ENCODE measurements at places on chromosomes 11 and 22.

GRCh38 chr11:1445741-1446445 lies 40.7 kb downstream of the MOB2 start:
- DNase-seq: no peak

- DNase-seq: no peak
Observed at GRCh38 chr11:120717042-120717441, 205.5 kb downstream of the GRIK4 start.

- no peak for DNase-seq
Observed at GRCh38 chr11:45654231-45655011, 11.0 kb downstream of the CHST1 start.

DNA sequence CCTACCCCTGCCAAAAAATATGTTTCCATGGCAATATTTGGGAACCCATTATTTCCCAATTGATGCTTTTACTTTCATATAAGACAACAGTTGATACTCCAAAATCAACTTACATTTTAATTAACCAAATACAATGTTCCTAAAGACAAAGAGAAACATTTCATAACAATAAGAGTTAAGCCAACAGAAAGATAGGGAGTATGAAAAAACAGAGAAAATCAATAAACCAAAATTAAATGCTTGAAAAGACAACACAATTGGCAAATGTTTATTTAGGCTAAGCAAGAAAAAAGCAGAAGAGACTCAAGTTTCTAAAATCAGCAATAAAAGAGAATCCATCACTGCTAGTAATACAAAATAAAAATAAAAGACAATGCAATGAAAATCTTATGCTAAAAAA lies 123.1 kb upstream of the VPREB1 start:
- DNase-seq: no peak

GRCh38 chr11:97502201-97502600 lies 1112.4 kb downstream of the JRKL start:
- no peak for DNase-seq

- DNase-seq: no peak
Observed at GRCh38 chr11:133115099-133115498, 417.2 kb downstream of the OPCML start.

DNA sequence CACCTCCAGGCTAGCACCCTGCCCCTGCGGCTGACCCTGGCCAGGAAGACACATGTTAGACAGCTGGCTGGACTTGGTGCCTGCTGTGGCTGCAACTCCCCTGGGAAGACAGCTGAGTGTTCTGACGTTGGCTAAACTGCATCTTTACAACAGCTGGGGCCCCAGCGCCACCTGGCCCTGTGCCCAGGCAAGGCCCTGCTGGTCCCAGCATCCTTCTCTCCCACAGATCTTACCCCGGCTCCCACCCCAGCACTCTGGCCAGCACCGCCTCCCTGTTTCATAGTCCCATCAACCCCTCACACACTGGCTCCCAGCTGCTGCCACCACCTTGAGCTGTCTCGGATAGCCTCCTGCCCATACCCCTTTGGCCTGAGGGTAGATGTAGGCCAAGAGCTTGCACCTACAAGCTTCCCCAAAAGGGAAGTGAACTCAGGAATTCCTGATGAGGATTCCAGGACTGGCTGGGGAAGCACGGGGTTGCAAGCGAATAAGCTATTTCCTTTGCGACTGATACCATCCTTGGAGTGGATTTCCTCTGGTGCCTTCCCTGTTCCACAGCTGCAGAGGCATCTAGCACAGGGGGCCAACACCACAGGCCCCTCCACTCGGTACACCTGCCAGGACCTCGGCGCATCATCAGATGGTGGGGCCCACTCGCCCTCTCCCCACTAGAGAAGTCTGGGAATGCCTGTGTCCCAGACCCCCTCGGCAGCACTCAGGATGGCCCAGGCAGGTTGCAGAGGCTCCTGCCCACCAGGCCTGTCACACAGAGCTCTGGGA lies 28.5 kb downstream of the RSPH14 start:
- no peak for DNase-seq

- DNase-seq: no peak
Observed at GRCh38 chr11:20193307-20193706, 33.0 kb upstream of the DBX1 start.

GRCh38 chr11:122173587-122173986 lies 57.6 kb upstream of the BLID start:
- no peak for DNase-seq

GRCh38 chr11:117977029-117977428 lies 9.2 kb upstream of the IL10RA start:
- peak; percentile 54 for DNase-seq

DNA sequence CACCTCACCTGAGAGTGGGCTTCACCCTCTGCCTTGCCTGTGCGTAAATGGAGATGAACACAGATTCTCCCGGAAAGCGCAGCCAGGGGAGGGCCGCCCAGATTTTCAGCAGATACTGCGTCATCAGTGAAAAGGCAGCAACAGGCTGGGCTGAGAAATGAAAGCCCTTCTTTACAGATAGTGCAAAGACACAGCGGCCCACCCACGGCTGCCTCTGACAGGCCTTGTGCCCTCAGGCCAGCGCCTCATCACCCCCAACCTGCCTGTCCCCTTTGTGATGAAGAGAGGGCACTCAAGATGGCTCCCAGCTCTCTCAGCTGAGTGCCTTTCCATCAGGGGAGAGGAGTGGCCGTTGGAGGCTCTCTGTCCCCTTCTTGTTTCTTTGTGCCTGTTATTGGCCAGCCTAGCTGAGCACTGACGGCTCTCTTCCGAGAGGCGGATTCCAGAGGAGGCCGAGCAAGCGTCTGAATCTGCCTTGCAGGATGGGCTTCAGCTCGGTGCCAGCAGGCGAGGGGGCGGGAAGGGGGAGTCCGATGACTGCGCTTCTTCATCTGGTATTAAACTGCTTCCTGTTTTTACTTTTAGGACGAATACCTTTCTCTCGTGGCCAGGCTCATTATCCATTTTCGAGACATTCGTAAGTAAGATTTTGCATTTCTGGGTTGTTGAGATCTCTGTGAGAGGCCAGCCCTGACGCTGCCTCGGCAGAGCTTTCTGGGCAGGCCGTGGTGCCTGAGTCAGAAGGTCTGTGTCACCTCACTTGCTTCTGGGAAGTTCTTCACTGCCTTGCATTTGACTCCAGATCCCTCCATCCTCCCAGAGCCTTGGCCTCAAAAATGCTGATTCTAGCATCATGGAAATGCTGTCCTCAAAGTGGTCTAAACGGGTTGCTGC lies 43.7 kb downstream of the MED15 start:
- no peak for DNase-seq

DNA sequence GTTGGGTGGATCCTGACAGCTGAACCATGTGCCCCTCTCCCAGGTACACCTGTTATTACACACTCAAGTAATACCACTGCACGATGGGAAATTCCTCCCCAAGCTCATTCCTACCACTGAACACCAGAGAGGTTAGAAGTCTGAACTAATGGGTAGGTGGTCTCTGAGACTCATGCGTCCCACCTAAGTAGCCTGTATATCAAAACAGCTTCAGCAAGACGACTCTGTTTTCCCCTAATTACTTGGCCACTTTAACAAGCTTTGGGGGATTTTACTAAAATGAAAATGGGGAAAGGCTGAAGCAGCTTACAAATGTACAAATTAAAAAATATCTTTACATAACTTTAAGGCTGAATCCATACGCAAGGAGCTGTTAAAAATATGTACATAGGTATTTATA lies 29.4 kb downstream of the LGR4 start:
- DNase-seq: no peak

GRCh38 chr22:37459206-37459605 lies 27.0 kb downstream of the MFNG start:
- no peak for DNase-seq

DNA sequence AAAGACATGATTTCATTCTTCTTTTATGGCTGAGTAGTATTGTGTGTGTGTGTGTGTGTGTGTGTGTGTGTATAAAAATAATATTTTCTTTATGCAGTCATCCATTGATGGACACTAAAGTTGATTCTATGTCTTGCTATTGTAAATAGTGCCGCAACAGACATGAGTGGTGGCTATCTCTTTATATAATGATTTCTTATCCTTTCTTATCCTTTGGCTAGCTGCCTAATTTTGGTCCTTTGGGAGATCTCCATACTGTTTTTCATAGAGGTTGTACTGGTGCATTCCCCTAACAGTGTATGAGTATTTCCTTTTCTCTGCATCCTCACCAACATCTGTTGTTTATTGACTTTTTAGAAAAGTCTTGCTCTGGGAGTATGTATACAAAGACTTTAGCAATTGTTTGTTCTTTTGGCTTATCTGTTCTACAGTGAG lies 107.0 kb downstream of the STIM1 start:
- DNase-seq: no peak

DNA sequence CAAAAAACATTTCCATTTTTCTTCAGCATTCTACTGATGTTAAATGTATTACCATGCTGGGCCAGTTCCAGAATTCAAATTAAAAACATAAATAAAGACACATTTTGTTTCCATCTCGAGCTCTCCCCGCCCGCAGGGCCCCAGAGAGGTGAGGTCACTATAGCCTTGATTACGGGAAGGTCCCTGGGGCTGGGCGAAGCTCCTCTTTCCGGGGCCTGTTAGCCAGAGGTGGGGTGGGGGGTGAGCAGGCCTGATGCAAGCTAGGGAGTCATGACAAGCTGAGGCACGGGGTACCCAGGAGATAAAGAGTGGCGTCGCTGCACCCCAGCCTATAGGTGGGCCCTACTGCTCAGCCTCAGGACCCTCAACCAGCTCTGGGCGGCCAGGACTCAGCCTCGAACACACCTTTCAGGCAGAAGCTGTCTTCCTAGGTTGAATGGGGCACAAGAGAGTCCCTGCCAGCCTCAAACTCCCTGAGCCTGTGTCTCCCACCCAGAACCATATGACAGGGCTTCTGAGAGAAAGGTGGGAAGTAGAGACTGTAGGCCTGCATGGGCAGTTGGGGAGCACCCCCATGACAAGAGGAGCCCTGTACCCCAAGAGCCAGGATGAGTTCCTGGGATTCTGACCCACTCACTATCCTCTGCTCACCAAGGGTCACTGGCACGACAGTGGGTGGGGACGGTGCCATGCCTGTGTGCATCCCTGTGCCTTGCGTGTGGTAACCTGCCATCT lies 34.8 kb downstream of the KCNQ1OT1 start:
- no peak for DNase-seq

DNA sequence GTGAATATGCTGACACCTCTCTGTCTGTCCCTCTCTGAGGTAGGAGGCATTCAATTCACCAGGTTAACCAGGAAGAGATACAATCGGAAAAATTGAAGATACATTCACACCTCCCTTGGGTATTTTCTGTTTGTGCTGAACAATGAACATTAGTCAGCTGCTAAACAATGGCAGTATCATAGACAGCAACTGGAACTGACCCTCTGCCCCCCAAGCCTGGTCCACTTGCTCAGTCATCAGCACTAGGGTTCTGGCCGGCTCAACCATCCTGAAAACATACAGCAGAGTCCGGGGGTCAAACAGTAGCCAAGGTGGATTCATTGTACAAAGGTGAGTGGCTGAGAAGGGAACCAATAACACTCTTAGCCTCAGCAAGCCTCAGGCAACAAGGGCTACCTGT lies 4.0 kb downstream of the NECTIN1 start:
- no peak for DNase-seq

DNA sequence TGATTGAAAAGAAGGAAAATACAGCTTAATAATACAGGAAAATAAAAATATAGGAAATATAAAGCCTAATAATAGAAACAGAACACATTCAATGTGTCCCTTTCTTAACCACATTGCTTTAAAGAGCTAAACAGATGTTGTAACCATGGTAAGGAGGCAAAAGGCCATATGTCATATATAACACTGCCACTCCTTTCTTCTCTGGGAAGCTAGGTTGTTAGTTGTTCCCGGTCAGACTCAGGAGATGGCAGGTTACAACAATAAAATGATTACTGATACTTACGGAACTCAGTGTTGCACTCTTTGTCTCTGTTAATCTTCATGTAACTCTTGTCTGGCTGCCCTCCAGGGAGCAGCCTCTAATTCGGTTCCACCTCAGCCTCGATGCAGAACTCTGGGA lies 134.7 kb upstream of the PGR start:
- no peak for DNase-seq

- DNase-seq: peak; percentile 22
Observed at GRCh38 chr22:40463683-40464082, 93.3 kb downstream of the SGSM3 start.

DNA sequence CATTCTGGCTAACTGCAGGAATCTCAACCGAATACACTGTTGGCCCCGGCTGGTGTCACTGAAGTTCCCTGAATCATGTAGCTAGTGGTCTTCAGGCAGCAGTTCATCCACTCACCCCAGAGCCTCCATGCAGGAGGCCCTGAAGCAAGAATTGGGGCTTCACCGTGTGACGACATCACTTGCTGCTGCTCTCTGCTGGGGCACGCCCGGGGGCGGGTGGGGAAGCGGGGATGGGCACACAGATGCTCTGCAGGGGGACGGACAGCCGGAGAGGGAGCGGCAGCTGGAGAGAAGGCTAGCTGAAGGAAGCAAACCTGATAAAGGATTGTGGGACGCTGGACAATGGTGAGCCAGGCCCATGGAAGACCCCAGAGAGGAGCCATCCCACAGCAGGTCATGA lies 17.0 kb downstream of the B3GAT1 start:
- DNase-seq: no peak

DNA sequence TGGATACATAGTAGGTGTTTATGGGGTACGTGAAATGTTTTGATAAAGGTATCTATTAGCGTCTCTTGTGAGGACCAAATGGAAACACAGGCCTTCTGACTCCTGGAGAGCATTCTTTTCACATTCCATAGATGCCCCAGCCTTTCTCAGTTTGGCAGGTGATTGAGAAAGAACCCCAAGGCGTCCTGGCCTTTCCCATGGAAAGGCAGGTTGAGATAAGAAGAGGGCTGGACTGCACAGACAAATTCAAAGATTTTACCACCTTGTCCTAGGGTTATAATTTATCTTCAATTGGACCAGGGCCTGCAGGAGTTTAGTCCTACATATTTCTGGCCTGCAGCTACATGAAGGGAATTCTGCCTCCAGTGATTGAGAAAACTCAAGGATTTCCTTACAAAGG lies 661 bp upstream of the OLFML1 start:
- no peak for DNase-seq

DNA sequence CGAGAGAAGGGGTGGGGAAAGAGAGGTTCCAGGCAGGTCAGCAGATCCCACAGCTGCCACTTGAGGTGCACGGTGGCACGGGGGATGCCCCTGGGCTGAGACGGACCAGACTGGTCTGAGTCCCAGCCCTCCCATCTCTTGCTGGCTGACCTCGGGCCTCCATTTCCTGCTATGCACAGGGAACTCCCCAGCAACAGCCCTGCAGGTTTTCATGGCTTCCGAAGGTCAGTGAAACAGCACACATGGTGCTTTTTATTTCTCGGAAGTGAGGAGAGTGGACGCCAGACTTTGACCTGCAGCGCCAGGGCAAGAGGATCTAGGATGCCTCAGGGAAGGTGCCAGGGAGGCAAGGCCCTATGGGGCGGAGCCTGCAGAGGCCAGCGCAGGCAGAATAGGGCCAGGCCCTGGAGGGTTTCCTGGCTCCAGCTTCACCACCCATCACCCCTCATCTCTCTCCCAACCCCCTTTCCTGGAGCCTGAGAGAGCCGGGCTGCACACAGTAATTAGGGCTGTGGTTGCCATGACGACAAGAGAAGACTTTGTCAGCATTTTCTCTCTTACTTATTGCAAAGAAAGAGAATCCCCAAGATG lies 29.5 kb downstream of the SLC22A12 start:
- no peak for DNase-seq

Data from inflammatory macrophage (primary cell).